ENCODE measurements at places on chromosomes 5 and 9. TPM values are rescaled to one million over a fixed set of nuclear protein-coding genes. Genes with fewer than 3 reads are reported as not detected.
A peak's percentile ranks its signal among the peaks of the same experiment; 100 is the strongest.

GRCh38 chr5:94094793-94095441, 353.5 kb upstream of the POU5F2 start:
- no peak for DNase-seq

- DNase-seq, result peak; percentile 45
Measured at GRCh38 chr9:127567730-127568617, 44.1 kb upstream of the STXBP1 start.

DNA sequence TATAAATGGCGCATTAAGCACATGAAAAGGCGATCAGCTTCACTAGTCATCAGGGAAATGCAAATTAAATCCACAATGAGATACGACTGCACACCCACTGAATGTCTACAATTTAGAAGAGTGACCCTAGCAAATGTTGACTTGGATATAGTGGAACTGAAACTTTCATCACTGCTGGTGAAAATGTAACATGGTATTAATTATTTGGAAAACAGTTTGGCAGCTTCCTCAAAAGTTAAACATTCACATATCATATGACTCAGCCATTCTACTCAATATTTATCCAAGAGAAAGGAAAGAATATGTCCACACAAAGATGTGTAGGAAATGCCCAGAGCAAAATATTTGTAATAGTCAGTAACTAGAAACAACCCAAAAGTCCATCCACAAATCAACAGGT, 146.5 kb downstream of the LPAR1 start:
- peak; percentile 19 for DNase-seq

The DMRT2 gene
- 23.4 TPM for total RNA-seq

- no peak for DNase-seq
Measured at GRCh38 chr5:132608107-132608506, 49.9 kb upstream of the IL13 start.

DNA sequence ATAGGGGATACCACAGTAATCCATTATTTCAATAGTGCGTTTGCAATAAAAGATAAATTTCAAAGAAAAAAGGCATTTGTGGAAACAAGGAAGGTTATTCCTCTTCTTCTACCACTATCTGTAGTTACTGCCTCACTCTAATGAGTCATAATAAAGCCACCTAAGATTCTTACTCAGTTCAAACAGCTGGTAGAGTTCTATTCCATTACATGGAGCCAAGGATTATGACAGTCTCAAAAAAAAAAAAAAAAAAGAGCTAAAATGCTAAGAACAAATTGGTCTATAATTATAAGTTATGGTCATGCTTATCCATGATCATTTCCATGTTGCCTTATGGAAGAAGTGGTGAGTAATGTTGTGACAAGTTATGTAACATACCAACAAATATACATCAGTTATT, 46.3 kb downstream of the DENND1A start:
- DNase-seq, result no peak

DNA sequence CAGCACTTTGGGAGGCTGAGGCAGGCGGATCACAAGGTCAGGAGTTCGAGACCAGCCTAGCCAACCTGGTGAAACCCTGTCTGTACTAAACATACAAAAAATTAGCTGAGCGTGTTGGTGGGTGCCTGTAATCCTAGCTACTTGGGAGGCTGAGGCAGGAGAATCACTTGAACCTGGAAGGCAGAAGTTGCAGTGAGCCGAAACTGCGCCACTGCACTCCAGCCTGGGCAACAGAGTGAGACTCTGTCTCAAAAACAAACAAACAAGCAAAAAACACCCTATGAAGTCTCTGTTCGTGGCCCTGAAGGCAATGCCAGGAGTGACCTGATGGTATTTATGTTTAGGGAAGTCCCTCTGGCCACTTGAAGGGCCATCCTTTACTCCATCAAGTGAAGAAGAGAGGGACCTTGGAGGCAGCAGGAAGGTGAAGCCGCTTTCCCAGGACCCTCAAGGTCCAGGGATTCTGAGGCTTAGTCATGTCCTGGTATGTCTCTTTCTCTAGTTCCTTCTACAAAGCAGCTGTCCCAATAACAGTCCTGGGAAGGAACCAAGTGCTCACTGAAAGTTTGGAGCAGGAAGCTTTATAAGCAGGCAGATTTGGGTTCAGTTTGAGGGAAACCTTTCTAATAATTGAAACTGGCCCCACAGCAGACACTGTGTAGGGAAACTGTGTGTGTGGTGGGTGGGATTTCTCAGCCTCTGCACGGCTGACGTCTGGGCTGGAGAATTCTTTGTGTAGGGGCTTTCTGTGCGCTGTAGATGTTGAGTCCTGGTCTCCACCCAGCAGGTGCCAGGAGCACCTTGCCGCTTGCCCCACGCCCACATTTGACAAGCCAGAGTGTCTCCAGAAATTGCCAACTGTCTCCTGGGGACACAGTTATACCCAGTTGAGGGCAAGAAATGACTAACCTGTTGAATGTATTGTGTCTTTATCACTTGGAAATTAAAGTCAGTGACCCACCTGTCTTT, 12.5 kb downstream of the PHF2 start:
- DNase-seq, result peak; percentile 56

- peak; percentile 76 for DNase-seq
Measured at GRCh38 chr9:26520141-26520540, 372.5 kb downstream of the CAAP1 start.

DNA sequence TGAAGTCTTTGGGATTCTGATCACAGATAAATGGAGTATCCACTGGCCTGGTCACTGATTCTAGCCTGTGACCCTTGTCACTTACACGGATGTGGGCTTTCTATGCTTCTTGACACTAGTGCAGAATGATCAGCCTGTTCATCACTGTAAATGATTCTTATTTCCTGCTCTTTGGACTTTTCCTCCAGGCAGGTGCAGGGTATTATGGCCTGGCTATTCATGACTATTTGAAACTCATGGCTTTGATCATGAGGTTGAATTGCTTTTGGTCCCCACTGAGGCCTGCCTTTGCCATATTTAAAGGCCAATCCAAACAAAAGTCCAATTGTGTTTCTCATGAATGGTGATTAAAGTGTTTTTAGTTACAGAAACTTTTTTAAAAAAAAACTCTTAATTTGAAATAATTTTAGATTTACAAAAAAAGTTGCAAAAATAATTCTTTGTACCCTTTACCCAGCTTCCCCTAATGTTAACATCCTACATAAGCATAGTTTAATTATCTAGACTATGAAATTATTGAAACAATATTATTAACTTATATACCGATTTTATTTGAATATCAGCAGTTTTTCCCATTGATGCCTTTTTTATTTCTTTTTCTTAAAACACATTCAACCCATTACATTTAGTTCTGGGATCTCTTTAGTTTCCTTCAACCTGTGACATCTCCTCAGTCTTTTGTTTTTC, 68.1 kb downstream of the GALNT10 start:
- DNase-seq, result no peak

- no peak for DNase-seq
Measured at GRCh38 chr5:147460380-147460779, 49.5 kb downstream of the DPYSL3 start.

Data from muscle of leg (tissue), 16 donors.